ENCODE measurements at places on chromosomes 3 and 15.

- no peak for DNase-seq
Measured at GRCh38 chr3:108493862-108494261, 16.5 kb downstream of the MYH15 start.

DNA sequence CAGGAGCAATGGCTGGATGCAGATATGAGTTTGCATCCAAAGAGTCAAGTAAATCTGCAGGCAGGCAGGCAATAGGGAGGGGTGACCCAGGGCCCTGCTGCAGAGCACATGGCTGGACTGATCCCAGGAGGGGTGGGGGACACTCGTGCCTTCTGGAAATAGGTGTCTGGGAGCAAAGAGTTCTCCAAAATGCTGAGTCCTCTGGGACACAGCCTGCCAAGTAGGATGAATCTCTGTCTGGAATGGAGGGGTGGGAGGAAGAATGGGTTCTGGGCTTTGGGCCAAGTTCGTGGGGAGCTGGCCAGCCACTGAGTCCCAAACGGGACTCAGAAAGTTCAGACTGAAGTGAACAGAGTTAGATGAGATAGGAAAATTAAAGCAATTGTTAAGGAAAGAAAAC, 214.5 kb downstream of the MTHFS start:
- no peak for DNase-seq

GRCh38 chr3:69126216-69126615, 3.8 kb upstream of the LMOD3 start:
- no peak for DNase-seq

GRCh38 chr3:71341721-71342120, 241.8 kb downstream of the FOXP1 start:
- no peak for DNase-seq

- DNase-seq = no peak
Measured at GRCh38 chr3:19881036-19881435, 53.0 kb downstream of the EFHB start.

DNA sequence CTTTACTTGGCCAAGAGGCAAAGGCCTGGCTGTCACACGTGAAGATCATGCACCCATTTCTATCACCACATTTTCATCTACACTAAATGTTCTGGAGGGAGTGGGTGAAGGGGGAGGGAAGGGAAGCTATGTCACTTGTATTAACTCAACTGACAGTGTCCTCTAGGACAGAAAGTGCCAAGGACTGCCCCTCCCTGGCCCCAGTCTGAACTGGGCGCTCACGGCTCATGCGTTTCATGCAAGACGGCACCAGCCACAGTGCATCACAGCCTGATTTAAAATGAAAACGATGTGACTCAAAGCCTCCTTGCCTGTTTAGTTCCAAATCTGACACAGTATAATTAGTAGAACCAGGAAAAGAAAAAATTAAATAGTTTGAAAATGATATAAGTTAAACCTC, 20.8 kb upstream of the RAD18 start:
- no peak for DNase-seq

GRCh38 chr15:90901175-90902039, 1.7 kb upstream of the MAN2A2 start:
- no peak for DNase-seq

DNA sequence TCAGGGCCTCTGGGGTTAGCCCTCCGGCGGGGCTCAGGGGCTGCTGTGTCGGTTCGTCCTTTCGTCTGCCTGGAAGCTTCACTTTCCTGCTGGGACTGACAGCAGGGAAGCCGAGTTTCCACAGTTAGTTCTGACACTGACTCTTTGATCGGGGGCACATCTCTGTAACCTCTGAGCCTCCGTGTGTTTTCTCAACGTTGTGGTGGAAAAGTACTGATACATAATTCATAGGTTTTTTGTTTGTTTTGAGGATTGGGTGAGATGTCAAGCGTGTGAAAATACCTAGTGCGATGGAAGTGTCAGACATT, 481 bp downstream of the AP4E1 start:
- DNase-seq = no peak

DNA sequence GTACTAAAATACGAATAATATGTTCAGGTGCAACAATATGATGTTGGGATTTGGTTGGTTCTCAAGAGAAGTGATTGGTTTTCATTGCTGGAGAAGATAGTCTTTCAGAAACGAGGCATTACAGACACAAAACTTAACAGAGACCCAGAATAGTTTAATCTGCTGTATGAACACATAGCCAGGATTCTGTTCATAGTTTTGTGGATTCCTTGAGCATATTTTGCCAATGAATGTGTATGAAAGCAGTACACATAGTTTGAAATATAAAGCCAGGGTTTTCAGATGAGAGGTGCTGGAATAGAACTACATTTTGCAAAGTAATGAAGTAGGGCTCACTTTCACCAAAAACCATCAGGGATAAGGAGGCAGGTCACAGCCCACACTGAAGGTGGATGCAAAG, 5.7 kb upstream of the MCTP2 start:
- DNase-seq = no peak

DNA sequence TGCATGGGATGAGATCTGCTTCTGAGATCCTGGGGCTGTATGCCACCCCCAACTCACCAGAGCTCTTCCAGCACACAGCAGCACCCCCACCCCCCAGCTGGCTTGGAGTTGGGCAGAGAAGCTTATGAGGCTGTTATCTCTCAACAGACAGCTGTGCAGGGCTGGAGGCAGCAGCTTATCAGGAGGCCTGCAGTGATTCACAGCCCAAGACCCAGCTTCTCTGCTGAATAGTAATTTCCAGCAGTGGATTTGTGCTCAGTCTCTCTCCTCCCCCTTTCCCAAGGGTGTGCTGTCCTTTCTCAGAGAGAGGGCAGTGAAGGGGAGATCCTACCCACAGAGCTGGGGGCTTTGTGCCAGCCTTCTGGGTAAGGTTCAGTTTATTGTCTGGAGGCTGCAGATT, 2.1 kb downstream of the RPP25 start:
- no peak for DNase-seq

GRCh38 chr3:177470197-177470941, 273.1 kb upstream of the TBL1XR1 start:
- DNase-seq = no peak
